ENCODE measurements at places on chromosomes 5 and 9.

GRCh38 chr9:99358668-99359067 is 136.6 kb downstream of the SEC61B start:
- DNase-seq, result no peak

DNA sequence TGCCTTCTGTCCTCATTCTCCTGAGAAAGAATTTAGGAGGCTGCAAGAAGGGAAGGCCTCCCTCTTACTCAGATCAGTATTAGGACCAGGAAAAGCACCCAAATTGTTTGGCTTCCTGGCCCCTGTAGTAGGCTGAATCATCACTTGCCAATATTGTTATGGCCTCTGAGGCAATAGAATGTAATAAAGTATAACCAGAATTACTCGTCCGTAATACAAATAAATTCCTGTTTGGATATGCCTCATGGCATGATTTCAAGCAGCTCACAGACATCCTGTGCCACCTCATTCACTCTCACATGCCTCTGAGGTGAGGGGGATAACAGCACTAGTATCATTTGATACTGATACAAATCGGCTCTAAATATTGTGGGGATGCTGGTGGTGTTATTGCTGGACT is 427.3 kb downstream of the ISL1 start:
- DNase-seq, result no peak

- no peak for DNase-seq
Observed at GRCh38 chr9:126721564-126721981, 83.3 kb upstream of the ZBTB43 start.

DNA sequence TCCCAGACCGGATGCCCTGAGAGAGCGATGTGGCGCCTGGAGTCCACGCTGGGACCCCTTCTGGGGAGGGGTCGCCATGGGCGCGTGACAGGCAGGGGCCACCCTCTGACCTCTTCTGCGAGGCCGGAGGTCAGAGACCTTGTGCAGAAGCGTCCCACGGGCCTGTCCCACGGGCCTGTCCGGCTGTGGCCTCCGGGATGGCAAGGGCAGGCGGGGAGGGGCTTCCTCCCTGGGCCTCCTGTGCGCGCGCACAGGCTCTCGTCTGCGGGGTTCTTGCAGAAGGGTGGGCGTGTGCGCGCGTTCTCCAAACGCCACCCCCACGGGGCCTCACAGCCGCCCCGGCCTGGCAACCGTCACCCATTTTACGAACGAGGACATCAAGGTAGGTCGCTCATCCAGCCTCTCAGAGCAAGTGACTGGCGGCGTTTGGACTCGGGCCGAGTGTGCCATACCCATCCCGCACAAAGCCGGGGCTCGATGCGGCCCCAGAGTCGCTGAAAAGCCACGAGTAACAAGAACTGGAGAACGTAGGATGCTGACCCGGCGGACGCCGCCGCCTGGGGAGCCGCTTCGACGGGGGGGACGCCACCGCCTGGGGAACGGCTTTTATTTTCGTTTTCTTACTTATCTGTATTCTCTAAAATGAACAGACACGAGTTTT is 897 bp downstream of the AHRR start:
- DNase-seq, result no peak

GRCh38 chr5:5320062-5320805 is 102.2 kb upstream of the ICE1 start:
- DNase-seq, result no peak

- no peak for DNase-seq
Observed at GRCh38 chr5:180471866-180472265, 22.3 kb upstream of the CNOT6 start.

GRCh38 chr5:172859966-172860365 is 25.9 kb downstream of the ERGIC1 start:
- no peak for DNase-seq

DNA sequence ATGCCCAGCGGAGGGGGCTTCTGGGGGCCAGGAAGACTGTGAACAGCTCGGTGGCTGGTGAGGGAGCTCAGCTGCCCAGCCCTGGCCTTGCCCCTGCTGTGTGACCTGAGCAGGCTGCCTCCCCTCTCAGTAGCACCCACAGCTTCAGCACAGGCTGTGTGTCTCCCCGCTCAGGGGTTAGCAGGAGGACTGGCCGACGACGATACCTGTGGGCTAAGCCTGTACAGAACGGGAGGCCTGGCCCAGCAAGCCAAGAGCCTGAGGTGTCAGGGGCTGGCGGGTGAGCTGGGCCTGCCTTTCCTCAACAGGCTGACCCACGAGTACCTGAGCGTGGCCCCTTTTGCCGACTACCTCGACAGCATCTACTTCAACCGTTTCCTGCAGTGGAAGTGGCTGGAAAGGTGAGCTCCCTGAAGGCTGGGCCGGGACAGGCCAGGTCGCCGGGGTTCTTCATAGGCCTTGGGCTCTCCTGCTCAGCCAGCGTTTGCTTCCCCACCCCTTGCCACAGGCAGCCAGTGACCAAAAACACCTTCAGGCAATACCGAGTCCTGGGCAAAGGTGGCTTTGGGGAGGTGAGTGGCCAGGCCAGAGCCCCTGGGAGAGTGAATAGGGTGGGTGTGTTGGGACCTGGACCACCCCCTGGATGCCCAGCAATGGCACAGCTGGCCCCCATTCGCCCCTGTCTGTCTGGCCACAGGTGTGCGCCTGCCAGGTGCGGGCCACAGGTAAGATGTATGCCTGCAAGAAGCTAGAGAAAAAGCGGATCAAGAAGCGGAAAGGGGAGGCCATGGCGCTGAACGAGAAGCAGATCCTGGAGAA is 6.6 kb downstream of the GRK6 start:
- no peak for DNase-seq

- no peak for DNase-seq
Observed at GRCh38 chr9:131441441-131441840, 47.6 kb downstream of the PRRC2B start.

DNA sequence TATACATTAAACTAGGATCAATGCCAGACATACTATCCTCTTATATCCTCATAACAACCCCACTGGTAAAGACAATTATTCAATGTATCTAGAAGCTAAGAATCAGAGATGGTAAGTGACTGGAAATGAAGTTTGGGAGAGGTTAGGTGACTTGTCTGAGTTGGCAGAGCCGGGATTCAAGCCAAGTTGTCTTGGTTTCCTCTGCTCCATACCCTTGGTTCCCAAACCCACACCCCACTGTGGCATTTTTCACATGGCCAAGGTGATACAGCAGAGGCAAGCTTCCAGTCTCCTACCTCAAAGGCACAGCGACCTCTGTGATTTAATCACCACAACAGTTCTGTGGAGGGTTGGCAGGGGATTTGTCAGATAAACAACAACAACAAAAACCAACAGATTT is 34.7 kb upstream of the ADRB2 start:
- DNase-seq, result no peak

DNA sequence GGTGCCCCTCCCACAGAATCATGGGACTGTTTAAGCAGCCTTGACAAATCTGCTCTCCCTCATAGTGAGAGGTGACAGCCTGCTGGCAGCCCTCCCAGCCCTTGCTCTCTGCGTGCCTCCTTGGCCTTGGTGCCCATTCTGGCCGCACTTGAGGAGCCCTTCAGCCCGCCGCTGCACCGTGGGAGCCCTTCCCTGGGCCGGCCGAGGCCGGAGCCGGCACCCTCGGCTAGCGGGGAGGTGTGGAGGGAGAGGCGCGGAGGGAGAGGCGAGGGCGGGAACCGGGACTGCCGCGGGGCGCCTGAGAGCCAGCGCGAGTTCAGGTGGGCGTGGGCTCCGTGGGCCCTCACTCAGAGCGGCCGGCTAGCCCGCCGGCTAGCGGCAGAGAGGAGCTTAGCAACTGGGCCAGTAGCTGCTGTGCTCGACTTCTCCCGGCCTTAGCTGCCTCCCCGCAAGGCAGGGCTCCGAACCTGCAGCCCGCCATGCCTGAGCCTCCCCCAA is 125.9 kb upstream of the MYO10 start:
- DNase-seq, result no peak

DNA sequence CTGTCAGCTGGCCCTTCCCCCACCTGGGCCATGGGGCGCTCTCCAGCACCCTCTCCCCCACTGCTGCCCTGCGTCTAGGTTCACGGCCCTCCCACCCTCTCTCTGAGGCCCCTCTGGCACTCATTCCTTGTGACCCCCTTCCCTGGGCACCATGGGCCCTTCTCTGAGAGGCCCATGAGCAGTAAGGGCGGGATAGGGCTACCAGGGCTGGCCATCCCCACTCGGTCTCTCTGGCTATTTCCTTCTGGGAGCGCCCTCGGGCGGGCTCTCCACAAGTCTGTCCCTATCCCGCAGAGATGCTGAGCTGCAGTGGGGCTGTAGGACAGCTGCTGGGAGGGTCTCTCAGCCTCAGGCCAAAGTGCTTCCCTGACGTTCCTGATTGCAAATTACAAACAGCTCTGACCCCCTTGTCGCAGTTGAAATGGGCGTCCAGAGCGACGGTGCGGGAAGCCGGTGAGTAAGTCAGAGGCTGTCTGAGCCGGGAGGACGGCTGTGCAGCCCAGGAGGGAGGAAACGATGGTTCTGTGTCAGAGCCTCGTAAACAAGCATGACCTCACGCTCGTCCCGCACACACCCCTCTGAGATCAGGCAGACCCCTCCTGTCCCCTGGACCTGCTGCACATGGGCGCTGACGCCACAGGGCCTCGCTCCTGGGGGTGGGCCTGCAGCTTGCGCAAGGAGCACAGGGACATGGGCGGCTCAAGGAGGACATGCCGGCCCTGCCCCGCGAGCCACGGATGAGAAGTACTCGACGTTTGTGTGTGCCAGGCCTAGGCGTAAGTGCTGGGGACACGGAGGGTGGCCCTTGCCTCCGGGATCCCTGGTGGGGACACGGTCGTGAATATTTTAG is 36.3 kb upstream of the GFPT2 start:
- no peak for DNase-seq

- no peak for DNase-seq
Observed at GRCh38 chr9:93951655-93952118, 3.5 kb downstream of the BARX1 start.

DNA sequence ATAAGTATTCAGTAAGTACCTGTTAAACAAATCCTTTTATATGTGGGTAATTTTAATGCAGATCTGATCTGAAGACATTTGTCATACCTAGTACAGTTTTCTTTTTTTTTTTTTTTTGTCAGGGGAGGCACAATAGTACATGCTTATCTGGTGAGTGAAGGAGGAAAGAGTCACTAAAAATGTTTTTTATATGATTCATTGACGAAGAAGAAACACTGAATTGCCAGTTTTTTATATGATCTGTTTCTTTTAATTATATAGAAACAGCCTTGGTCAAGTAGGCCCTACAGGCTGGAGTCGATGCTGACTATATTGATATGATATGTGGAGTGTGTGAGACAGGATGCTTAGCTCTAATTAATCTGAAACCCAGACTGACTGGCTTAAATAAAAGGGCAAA is 315.2 kb downstream of the PSAT1 start:
- no peak for DNase-seq

DNA sequence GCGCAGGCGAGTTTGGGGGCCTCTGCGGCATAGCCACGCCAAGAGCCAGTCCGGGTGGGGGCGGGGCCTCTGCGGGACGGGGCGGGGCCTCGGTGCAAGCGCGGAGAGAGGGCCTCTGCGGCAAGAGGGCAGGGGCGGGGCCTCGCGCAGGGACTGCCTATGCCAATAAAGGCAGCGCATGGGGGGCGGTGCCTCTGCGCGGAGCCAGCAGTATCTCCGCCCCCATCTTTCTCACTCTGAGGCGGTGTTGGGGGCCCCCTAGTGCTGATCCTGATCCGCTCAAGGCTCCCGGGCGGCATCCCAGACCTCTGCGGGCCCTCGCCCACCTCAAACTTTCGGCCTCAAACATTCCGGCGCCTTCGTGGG is 9.2 kb upstream of the GPRIN1 start:
- DNase-seq, result peak; percentile 79

DNA sequence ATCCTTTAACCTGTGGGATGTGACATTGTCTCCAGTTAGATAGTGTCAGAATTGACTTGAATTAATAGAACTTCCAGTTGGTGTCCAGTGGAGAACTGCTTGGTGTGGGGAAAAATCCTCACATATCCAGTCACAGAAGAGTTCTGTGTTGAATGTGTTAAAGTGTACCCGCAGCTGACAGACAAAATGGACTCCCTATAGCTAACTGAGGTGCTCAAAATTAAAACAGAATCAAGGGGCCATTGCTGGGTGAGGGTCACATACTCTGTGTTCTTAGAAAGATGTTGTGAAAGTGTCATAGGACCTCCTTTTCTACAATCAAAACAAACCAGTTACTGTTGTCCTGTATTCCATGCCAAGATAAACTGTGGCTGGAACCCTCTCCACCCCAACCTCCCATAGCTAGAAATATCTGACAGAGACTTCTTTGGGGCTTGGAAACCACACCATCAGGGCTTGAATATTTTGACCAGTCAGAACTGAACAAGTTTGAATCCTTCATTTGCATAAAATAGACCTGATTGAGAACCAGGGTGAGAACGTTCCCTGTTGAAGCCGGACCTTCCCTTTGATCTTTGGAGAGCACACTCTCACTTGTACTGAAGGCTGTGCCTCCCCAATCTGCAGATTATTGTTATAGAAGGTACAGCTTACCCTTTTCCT is 164.0 kb upstream of the ZNF608 start:
- DNase-seq, result no peak

DNA sequence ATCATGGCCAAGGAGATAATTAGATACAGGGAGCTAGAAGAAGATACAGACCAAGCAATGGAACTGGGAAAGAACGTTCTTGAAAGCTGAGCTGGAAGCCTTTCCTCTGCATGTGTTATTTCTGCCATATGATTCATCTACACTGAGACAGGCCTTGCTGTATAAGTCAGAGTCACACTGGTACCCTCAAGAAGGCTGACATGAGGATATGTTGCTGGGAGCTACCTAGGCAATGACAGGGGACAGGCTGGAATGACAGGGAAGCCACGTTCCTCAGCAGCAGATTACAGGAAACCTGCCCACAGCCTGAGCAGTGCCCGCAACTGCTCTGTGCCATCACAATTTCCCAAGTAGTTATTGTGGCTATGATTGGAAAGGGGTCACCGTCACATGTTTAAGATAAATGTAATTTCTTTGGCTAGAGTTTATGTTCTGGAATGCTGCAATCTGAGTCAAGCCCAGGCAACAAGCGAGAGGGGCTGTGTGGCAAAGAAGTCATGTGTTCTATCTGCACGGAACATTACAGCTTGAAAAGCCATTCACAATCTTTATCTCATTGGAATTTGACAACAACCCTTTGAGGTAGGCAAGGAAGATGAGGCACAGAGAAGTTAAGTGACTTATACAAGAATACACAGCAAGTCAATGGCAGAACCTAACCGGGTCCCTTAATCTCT is 108.2 kb downstream of the TTLL11 start:
- no peak for DNase-seq

All from HCT116 (cell line).